KG1 (cell line): ENCODE measurements at places on chromosomes 12 and 14.

GRCh38 chr12:6894321-6894720, 10.3 kb upstream of the LRRC23 start:
- DNase-seq: no peak

DNA sequence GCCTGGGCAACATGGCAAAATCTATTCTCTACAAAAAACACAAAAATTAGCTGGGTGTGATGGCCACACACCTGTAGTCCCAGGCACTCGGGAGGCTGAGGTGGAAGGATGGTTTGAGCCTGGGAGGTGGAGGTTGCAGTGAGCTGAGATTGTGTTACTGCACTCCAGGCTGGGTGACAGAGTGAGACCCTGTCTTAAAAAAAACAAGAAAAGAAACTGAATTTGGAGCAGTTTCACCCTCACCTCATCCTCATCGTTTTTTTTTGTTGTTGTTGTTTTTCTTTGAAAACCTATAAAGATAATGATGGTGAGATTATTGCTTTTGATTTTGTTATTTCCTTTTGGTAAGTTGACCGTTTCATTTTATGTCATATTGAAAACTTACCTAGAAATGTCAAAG, 60.7 kb downstream of the SLC38A6 start:
- DNase-seq: no peak

GRCh38 chr14:103014466-103015228, 42.7 kb downstream of the CDC42BPB start:
- DNase-seq: no peak

- DNase-seq: no peak
Observed at GRCh38 chr12:4587108-4587507, 25.1 kb downstream of the DYRK4 start.
